ENCODE measurements at places on chromosomes 7 and 10.

GRCh38 chr10:116099023-116099420 lies 174.0 kb downstream of the GFRA1 start:
- DNase-seq, result no peak

- no peak for DNase-seq
Measured at GRCh38 chr10:78853864-78854263, 214.9 kb upstream of the ZMIZ1 start.

DNA sequence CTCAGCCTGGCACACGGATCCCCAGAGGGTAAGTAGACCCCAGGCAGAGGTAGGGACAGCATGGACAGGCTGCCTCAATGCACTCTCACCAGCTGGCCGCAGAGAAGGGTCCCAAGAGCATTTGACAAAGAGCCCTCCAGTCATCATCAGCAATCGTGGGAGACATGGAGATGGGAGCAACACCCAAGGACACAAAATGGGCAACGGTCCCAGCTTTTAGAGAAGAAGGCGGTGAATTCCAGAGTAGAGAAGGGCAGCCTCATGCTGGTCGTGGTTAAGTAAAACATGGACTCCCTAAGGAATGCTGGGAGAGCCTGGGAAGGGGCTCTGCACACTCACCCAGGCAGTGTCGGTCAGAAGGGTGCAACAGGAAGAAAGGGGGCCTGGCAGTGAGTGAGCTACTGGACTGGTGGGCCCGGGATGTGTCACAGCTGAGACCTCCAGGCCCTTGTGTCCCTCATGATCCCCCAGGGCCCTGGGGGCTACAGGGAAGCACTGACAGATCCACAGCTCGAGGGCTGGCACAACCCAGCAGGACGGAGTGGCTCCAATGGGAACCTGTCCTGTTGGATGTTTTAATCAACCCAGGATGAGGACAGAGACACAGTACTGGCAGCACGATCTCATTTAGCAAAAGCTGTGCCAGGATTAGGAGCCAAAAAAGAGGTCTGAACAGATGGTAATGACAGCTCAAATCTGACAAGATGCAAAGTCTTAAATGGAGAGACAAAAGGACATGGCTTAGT lies 147.1 kb downstream of the NEURL1 start:
- no peak for DNase-seq

- no peak for DNase-seq
Measured at GRCh38 chr7:77979219-77979618, 180.6 kb downstream of the PHTF2 start.

DNA sequence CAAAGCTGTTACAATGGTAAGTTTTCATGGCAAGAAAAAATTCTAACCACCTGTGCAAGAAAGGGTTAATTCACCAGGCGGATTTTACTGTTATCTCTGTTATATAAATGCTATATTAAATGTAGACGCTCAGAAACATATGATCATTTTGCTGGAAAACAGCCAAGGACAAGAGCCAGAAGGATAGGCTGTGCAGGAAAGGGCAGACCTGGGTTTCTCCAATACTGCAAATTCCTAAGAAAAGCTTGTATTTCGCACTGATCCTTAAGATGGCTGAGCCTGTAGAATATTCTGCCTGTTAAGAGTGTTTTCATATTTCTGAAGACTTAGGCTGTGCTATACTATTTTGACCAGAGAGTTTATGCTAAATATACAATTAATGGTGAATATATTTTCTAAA lies 564.1 kb upstream of the KCND2 start:
- no peak for DNase-seq

- DNase-seq, result no peak
Measured at GRCh38 chr7:107889992-107890391, 991 bp upstream of the DLD start.

- DNase-seq, result no peak
Measured at GRCh38 chr10:44378626-44379025, 6.3 kb downstream of the CXCL12 start.

- DNase-seq, result no peak
Measured at GRCh38 chr7:39355664-39356063, 210.5 kb upstream of the YAE1 start.

DNA sequence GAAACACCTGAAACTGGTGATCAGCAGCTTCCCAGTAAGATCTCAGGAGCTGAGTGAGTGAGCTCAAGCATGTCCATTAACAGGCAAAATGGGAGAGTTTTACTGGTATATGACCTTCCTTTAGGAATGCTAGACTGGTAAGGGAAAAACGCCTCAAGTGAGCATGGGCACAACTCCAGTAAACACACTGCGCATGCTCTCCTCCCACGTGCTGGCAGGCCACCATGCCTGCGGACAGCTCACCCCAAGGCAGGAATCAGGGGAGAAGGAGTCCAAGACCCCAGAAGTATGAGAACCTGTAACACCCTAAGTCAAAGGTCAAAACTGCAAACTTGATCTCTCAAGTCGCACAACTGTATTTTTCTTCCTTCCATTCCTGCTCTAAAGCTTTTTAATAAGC lies 128.3 kb downstream of the CD36 start:
- no peak for DNase-seq

GRCh38 chr7:45888185-45888992 lies at the start of gene IGFBP1:
Gene IGFBP1 (plus strand): TSS chr7:45888488. CDS start chr7:45888653, 165 bp downstream.
- DNase-seq, result no peak

Measured in type B pancreatic cell (in vitro differentiated cells).